ENCODE measurements at places on chromosomes 7 and 10.

DNA sequence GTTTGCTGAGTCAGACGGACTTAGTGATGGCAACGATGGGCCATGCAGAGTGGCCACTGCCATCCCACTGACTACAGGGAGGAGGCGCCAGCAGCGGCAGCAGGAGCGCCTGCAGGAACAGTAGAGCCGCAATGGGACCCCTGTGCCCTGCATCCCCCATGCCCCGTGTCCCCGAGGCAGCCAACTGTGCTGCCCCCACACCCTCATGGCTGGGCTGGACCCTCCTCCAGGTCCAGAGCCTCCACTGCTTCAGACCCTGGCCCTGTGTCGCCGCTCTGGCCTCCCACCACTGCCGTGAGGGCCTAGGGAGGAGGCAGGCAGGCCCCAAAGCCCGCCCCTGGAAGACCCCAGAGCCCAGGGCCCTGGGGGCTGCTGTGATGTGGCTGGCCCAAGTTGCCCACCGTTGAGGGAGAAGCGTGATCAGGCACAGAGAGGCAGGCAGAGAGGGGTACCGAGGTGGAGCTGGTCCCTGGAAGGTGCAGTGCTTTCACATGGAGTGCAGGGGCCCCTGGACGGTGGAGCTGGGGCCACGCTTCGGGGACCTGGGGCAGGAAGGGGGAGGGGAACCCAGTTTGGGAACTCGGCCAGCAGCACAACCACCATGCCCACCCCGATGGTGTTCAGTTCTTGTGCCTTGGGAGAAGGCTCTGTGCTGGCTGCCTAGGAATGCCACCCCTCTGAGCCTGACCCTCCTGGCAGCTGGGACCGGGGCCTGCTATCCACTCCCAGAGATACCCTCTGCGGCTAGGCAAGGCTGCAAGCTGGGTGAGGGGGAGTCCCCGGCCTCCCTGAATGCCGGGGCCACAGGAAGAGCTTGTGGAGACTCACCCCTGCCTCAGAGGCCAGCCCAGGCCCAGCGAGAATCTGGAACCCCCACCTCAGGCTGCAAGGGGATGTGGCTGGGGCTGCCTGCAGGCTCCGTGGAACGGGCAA is 32.6 kb downstream of the DKK1 start:
- DNase-seq: no peak

DNA sequence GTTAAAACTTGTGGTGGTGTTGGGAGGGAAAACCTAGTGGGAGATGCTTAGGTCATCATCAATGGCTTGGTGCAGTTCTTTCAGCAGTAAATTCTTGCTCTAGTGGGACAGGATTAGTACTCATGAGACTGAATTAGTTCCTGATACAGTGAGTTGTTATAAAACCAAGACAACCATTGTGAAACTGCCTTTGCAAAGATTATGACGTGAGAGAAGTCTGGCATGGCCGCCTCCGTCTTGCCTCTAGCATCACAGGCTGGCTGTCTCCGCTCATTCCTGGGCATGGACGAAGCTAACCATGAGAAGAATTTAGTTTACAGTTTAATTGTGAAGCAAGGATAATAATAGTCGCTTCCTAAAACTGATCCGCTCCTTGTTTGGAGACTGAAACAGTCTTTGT is 186.4 kb downstream of the KIF20B start:
- no peak for DNase-seq

DNA sequence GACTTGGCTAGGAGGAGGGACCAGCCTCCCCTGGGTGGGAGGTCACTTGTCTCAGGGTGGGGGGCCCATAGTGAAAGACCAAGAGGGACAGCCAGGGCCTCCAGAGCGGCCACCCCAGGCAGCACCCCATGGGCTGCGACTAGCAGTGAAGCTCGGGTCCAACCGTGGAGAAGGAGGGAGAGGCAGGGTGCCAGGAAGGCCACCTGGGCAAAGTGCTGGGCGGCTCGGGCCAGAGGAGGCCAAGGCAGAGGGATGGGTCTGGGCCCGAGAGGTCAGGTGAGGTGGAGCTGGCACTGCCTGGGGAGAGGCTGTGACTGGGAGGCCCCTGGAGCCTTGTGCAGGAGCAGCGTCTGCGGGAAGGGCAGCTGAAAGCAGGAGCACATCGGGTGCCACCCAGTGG is 41.8 kb downstream of the CLRN3 start:
- DNase-seq: no peak

- DNase-seq: no peak
Measured at GRCh38 chr10:63627396-63627795, 106.2 kb downstream of the REEP3 start.

GRCh38 chr7:69129524-69129923 is 468.8 kb upstream of the AUTS2 start:
- DNase-seq: no peak

GRCh38 chr7:25894902-25895791 is 256.9 kb upstream of the NFE2L3 start:
- DNase-seq: peak; percentile 39

DNA sequence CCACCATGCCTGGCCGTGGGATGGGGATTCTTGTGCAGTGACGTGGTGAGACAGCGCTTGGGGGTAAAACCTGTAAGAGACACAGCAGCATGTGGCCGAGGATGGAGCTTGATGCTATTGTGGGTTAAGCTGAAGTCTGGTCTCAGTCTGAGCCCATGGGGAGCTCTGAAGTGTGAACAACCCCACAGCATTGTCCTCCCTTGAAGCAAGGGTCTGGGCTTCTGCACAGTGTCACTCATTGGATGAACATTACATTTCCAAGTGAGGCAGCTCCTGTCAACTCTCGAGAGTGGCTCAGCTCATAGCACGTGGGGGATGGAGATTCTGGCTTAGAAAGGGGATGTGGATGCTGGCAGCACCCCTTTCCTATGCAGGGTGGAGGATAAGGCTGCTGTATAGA is 32.2 kb upstream of the ZNF438 start:
- DNase-seq: no peak

DNA sequence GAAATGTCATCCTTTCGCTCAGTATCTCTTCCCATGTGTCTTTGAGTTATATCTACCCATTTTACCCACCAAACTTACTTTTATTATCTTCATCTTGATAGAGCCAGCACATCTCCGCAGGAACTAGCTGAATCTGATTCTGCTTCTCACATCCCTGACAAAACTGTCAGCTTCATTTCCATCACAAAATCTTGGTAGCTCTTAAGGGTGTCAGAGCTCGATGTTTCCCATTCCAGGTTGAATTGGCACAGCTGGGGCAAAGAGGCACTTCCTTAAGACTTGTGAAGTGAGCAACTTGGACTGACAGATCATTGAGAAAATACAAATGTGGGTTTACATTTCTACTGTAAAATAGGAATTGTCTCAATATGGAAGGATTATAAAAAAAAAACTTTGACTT is 434.5 kb downstream of the SUGCT start:
- no peak for DNase-seq

DNA sequence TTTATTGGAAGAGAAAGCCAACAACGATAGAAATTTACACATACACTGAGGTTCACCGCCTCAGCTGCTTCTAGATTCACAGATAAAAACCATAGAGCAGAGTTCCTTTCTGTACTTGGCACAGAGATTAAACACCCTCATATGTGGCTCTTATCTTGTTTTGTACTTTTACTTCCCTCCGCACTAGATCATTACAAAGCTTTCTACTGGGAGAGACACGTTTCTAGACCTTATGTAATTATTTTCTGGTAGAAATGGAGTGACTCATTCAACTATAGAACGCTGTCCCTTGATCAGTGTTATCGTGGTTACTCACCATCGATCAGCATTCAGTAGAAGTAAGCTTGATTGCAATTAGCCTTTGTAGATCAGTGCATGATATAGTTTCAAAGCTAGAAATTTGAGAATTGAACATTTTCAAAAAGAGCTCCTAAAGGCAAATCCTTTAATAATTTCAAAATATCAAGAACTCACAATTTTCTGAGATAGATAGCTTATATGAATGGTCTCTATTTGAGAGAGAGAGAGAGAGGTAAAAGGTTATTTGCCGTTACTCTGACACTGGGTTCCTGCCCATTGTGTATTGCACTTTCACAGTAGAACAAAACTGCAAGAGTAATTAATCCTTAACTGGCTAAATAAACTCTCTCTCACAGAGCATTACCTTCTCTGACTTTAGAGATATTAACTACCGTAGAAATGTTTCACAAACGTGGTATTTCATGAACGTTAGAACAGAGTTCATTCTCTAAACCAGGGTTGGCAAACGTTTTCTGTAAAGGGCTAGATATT is 26.1 kb upstream of the DNAJC1 start:
- no peak for DNase-seq

DNA sequence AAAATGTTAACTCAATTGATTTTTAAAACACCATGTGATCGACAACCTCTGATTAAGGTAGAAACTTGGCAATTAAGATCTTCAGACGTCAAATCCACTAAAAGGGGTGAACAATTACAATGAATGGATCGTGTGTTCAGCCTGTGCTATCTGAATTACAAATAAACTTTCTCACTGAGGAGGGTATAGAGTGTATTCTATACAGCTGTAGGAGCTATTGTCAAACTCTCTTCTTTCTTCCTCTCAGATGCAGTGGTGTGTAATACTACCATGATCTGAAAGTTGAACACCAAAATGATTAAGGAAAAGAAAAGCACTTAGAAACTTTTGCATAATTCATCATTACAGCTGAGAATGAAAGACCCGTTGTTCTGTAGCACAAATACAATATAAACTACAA is 32.2 kb upstream of the MACC1 start:
- peak; percentile 13 for DNase-seq

DNA sequence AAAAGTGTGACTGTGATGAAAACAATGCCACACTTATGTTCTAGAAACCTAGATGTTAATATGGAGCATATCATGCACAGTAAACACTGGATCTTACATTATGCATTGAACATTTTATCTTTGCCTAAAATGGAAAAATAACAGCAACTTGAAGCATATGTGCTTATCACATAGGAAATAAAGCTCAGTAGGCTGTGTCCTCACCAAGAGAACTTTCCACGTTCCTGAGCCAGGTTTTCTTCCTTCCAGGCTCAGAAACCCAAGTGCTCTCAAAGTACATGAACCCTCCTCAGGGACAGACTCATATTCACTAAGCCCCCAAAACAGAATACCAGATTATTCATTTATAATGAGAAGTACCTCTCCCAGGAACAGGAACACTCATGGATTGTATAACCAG is 79.4 kb upstream of the PRKAR2B start:
- DNase-seq: no peak

Measured in hippocampal formation (tissue), 2 donors.